ENCODE measurements at places on chromosomes 1 and 21.

GRCh38 chr21:44473915-44474555 lies 18.7 kb downstream of the LRRC3 start:
- no peak for DNase-seq

GRCh38 chr1:55718758-55719671 lies 503.9 kb upstream of the USP24 start:
- peak; percentile 60 for DNase-seq

- no peak for DNase-seq
Observed at GRCh38 chr1:236914375-236914774, 89.9 kb downstream of the MT1HL1 start.

DNA sequence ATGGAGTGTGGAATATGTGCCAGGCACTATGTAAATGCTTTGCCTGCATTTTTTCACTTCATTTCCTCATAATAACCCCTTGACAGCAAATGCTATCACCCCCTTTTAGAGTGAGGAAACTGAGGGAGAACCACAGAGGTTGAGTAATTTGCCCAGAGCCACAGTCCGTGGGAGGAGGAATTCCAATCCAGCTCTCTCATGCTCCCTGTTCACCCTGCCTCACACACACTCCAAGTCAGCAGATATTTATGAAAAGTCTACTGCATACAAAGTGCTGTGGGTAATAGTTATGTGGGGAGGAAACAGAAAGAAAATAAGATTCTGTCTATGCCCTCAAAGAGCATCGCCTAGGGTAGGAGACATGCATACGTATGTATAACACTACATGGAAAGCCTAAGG lies 30.9 kb upstream of the RBM15 start:
- DNase-seq, result no peak

DNA sequence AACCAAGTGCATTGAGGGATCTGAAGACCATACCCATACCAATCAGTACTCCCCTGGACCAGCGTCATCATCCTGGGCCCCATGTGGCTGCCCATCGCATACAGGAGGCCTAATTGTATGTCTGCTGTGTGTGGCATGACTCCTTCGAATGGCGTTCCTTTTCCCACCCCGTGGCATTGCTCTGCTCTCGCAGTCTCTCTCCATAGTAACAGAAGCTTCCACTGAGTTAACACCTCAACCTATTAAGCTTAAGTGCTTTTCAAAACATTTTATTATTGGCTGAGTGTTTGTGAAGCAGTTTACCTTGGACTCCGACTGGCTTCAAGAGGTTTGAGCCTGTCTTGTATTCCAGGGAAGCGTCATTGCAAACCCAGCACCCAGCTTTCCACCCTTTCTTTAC lies 187.1 kb upstream of the LMO4 start:
- no peak for DNase-seq

- no peak for DNase-seq
Observed at GRCh38 chr1:209232197-209232596, 351.3 kb upstream of the CAMK1G start.

DNA sequence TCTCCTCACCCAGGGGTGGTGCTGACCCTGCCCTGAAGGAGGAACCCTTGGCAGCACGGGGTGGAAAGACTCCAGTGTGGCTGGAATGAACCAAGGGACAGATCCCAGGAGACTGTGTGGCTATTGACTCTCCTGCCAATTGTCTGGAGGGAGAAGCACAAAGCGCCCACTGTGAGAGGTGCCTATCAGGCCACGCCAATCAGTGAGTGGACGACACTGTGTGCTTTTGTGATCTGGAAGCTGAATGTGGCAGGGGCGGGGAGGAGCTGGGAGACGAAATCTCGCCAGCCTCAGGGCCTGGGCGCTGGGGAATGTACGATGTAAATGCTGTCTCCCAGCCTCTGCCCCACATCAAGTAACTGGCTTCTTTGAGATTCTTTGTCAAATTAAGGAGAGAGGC lies 167.1 kb downstream of the ZBTB18 start:
- DNase-seq, result no peak

DNA sequence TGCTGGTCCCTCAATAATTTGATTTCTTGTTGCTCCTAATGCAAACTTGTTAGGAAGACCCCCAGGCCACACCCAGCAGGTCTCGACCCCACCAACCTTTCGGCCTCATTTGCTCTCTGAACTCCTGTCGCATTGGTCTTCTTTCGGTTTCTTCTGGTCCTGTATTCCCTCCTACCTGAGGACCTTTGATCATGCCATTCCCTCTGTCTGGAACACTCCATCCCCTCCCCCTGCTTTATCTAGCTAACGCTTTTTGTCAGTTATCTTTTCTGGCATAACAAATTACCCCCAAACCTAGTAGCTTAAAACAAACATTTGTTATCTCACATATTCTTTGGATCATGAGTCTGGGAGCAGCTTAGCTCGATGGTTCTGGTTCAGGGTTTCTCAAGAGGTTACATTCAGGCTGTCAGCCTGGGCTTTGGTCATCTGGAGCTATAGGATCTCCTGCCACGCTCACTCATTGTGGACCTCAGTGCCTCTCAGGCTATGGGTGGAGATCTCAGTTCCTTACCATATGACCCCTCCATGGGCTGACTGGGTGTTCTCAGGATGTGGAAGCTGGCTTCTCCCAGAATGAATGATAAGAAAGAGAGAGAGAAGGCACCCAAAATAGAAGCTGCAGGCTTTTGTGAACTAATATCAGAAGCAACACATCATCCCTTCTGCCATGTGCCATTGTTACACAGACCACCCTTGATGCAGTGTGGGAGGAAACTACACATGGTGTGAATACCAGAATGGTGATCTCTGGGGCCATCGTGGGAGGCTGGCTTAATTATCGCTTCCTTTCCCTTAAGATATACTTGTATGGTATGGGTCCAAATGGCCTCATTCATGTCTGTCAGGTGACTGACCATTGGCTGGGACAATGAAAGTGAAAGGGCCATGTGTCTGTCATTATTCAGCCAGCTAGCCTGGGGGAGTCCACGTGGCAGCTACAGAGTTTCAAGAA lies 29.1 kb upstream of the BCAR3 start:
- DNase-seq, result no peak

DNA sequence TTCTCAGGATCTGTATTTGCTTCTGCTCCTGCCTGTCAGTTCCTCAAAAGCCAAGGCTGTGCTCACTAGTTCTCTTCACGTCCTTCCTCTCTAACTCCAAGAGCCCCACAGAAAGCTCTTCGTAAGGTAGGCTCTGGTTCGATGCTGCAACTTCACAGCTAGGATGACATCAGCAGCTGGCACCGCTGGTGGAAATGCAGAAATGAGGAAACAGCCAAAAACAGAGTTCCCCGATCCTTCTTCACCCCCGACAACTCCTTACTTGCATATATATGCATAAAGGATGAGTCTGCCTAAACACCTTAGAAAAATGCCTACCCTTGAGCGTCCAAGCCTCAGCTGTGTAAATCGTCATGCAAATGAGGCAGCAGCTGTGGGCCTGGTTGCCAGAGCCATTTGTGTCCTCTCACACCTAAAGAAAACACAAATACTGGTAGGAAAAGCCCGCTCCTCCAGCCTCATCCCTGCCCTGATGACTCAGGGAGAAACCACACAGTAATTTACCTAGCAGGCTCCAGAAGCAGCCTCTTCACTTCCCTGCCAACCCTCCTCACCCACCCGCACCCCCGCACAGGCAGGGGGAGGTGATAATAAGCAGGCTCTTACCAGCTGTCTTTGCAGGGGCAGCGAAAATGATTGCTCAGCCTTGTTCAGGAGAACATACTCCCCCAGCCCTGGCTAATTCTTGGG lies 28.2 kb downstream of the BATF3 start:
- DNase-seq, result no peak

DNA sequence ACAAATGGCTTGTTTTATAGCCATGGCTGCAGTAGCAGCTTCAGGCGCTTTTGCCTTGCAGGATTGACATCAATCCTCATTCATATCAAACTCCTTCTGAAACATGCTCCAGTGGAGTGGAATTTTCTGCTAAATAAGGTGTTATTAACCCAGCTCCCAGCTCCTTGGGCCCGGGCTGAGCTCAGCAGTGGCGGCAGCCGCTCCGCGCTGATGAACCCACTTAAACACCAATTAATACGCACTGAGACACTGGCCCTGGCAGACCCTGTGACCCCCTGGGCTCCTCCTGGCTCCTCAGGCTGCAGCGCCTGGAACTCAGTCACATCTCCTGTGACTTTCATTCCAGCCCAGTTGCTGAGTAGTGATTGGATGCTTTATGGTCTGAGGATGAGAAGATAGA lies 137.4 kb upstream of the GRIK3 start:
- no peak for DNase-seq

- DNase-seq, result no peak
Observed at GRCh38 chr1:199002661-199003060, 363.8 kb downstream of the PTPRC start.

DNA sequence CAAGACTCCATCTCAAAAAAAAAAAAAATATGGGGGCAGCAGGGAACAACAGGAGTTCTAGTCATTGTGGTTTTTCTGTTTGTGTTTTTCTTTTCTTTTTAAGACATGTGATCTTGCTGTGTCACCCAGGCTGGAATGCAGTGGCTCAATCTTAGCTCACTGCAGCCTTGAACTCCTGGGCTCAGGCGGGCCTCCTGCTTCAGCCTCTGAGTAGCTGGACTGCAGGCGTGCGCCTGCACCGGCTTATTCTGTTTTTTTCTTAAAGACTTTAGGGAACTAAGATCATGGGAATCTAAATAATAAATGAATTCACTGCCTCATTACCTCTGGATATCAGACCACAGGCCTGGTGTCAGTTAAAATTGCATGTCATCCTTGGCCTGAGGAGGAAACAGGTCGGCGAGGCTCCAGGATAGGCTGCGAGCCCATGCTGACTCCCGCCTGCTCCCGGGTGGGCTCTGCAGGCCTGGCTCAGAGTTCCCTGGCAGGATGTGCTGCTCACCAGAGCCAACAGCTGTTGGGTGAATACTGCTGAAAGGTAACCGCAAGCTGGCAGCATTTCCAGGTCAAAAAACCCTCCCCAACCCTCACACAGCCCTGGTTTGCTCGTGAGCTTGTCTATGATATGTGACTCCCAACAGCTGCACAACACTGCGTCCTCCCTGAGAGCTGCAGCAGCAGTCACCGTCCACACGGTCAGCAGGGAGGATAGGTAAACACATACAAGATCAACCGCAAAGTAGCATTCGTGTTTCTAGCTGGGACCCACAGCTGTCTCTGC lies 58.1 kb downstream of the SCCPDH start:
- DNase-seq, result no peak

- DNase-seq, result no peak
Observed at GRCh38 chr1:216812966-216813365, 89.7 kb upstream of the ESRRG start.

DNA sequence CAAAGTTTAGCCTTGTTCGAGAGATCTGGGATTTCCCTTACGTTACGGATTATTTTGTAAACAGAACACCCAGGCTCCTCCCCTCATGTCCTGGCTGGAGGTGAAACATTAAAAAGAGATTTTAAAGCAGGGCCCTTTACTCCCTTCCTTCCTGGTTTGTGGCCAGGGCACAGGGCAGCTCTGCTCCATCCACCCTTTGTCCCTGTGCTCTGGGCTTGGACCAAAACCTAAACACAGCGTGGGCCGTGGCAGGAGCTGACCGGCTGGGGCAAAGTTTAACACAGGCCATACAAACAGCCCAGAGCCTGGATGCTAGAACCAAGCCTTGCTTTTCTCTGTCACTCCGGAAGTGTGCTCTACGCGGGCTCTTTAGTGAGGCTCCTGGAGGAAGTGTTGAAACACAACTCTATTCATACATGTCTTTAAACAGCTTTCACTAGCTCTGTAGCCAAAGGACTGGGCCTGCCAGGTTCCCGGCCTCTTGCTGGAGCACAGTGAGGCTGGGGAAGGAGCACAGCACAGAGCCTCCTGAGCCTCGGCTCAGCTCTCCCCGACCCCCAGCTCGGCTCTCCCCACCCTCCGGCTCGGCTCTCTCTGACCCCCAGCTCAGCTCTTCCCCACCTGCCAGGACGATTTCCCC lies 84.7 kb downstream of the PDE9A start:
- DNase-seq, result no peak

GRCh38 chr1:169049258-169049938 lies 57.1 kb upstream of the ATP1B1 start:
- DNase-seq, result no peak

GRCh38 chr1:186849271-186849671 lies 20.5 kb downstream of the PLA2G4A start:
- DNase-seq, result no peak

DNA sequence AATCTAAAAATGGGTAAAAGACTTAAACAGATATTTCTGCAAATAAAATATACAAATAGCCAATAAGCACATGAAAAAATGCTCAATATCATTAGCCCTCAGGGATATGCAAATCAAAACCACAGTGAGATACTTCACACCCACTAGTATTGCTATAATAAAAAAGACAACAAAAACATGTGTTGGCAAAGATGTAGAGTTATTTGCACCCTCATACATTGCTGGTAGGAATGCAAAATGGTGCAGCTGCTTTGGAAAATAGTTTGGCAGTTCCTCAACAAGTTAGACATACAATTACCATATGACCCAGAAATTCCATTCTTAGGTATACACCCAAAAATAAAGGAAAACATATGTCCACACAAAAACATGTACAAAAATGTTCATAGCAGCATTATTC lies 30.2 kb downstream of the ZZZ3 start:
- no peak for DNase-seq

DNA sequence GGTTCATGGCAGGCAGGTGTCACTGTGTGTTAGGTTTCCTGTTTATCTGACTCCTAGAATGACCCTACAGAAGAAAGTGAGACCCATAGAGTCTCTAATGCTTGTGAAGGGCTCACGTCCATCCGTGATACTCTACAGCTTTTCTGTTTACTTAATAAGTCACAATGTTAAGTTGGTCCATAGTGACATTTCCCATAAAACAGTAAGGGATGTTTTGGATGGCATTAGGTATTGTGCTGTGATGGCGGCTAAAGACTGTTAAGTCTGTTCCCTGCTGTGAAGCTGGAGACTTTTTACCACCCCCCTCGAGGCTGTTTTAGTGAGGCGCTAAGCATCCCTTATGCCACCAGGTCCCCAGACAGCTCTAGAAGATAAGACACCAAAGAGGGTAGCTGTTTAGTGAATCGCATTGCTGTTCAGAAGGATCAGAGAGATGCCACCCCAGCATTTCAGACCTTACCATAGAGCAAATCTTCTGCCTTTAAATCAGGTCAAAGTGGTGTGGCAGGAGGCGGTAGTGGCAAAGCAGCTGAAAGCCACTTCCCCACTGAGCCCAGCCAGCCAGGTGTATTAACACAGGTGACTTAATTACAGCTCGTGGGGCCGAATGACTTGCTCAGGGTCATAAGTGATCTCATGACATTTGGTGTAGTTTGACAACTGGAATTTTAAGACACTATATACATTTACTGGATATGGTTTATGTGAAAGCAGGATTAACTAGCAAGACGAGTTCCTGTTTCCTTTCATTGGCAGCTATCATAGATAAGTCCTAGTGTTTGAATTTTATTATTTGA lies 25.0 kb downstream of the SLC37A1 start:
- DNase-seq, result no peak

- no peak for DNase-seq
Observed at GRCh38 chr1:165162671-165163241, 193.8 kb downstream of the LMX1A start.

- DNase-seq, result no peak
Observed at GRCh38 chr1:247332623-247333361, 1.1 kb upstream of the ZNF496 start.

DNA sequence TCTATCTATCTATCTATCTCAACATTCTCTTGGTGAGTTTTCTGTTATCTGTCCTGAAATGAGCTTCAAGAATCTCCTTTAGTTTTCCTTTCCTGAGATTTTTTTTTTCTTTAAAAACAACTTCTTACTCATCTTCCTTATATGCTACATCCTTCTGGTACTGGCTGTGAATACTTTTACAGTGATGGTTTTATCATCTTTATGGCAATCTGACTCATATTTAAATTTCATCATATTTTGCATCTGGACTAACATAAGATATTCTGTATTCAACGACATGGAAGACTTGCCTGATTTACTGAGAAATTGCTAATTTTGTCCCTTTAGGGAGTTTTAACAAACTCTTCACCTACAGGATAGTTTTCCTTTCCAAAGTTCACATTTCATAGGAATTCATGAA lies 33.0 kb downstream of the PDE4B start:
- no peak for DNase-seq
